ENCODE measurements at places on chromosomes 11 and 22. TPM values are rescaled to one million over a fixed set of nuclear protein-coding genes. Genes with fewer than 3 reads are reported as not detected.

DNA sequence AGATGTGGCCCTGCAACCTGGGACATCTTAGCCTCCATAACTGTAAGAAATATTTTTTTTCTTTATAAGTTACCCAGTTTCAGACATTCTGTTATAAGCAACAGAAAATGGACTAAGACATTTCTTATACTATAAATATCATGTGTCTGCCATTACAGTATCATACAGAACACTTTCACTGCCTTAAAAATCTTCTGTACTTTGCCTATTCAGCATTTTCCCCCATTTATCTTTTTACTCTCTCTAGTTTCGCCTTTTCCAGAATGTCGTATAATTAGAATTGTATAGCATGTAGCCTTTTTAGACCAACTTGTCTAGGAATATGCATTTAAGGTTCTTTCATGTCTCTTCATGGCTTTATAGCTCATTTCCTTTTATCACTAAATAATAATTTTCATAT is 88.0 kb downstream of the PARVA start:
- DNase-seq = no peak

CAT gene
- total RNA-seq = 92.3 TPM

ADAMTS15 gene
- total RNA-seq = 9.9 TPM

- DNase-seq = no peak
Measured at GRCh38 chr11:122933416-122933815, 48.2 kb downstream of the BSX start.

GRCh38 chr11:106708348-106708747 is 309.9 kb downstream of the GUCY1A2 start:
- DNase-seq = no peak

NCR3LG1 gene
- 11.3 TPM for total RNA-seq

TBX10 gene
- 19.3 TPM for total RNA-seq

- no peak for DNase-seq
Measured at GRCh38 chr22:20000246-20001081, 16.2 kb downstream of the ARVCF start.

DNA sequence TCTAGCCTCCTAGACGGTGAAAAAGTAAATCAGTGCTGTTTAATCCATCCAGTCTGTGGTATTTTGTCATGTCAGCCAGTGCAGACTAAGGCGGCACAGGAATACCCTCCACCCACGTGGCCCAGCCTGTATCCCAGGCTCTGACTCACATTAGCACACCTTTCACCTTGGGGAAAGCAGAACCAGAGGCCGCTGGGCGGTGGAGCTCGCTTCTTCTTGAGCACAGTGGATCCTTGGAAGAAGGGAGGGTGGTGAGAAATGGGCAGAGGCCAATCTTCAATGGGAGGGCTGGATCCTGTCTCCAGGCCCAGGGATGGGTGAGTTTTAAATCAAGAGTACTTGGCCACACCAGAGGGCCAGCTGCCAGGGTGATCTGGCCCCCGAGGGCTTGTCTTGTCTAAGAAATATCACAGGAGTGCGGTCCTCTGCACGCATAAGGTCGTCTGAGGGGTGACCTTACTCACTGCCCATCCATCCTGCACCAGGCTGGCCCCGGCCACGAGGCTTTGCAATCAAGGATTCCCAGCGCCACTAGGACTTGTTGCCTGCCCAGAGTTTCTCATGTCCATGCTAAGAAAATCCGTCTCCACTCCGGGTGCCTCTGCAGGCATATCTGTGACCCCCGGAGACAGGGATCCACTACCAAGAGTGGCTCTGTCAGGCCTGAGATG is 658.5 kb downstream of the BRD1 start:
- no peak for DNase-seq

DNA sequence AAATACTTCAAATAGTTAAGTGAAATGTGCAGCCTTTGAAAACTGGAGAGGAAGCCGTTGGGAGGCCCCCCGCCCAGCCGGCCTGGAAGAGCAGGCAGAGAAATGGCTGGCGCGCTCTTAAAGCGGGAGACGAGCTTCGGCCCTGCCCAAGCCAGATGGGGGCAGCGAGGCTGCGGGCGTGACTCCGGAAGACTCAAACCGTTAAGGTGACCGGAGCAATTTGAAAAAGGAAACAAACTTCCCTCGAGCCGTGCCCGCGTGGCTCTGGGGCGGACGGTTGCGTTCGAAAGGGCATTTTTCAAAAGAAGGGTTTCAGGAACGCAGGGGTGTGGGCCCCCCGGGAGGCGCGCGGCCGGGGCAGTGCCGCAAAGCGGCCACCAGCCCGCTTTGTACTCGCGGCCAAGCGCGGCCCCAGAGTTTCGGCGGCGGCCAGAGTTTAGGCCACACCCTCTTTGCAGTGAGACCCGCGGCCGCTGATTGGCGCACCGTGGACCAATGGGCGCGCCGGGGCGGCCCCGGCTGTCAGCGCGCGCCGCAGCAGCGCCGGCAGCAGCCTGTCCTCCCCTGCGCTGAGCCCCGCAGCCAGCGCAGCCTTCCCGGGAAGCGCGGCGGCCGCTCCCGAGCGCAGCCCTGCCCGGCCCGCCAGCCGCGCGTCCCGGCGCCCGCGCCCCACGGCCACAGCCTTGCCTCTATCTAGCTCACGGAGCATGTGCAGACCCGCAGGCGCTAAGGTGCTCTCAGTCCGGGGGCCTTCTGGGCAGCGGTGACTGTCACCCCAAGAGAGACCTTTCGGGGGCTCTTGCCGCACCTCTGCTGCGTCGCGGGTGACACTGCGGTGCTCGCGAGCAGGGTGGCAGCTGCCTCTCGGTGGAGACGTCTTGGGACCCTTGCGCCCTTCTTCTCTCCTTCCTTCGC is at the start of gene NAV2:
Gene NAV2 (plus strand): TSS at position 557 of the 915 bp plus-strand sequence. CDS start 859 bp downstream, outside the sequence.
- peak; percentile 91 for DNase-seq

DYNC2H1 gene
- total RNA-seq = 2.8 TPM

DNA sequence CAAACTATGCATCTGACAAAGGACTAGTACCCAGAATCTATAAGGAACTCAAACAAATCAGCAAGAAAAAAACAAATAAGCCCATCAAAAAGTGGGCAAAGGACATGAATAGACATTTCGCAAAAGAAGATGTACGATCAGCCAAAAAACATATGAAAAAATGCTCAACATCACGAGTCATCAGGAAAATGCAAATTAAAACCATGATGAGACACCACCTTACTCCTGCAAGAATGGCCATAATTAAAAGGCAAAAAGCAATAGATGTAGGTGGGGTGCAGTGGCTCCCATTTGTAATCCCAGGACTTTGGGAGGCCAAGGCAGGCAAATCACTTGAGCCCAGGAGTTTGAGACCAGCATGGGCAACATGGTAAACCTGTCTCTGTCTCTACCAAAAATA is 10.4 kb upstream of the OR10V1 start:
- DNase-seq = no peak

DNA sequence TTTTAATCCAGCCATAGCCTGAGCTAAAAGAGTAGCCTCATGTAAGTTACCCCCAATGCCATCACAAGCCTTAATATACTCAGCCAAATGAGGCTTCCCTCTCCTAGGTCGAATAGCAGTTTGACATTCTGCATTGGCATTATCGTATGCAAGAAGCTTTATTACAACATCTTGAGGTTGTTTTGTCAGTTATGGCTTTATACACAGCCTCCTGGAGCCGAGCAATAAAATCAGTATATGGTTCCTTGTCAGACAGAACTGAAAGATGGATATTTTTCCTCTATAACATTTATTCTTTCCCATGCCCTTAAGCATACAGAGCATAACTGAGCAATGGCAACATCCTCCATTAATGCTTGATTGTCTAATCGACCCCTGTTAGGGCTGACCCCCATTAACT is 5.4 kb upstream of the DNAJB13 start:
- DNase-seq = no peak

DERL3 gene
- total RNA-seq = 20.2 TPM

DNA sequence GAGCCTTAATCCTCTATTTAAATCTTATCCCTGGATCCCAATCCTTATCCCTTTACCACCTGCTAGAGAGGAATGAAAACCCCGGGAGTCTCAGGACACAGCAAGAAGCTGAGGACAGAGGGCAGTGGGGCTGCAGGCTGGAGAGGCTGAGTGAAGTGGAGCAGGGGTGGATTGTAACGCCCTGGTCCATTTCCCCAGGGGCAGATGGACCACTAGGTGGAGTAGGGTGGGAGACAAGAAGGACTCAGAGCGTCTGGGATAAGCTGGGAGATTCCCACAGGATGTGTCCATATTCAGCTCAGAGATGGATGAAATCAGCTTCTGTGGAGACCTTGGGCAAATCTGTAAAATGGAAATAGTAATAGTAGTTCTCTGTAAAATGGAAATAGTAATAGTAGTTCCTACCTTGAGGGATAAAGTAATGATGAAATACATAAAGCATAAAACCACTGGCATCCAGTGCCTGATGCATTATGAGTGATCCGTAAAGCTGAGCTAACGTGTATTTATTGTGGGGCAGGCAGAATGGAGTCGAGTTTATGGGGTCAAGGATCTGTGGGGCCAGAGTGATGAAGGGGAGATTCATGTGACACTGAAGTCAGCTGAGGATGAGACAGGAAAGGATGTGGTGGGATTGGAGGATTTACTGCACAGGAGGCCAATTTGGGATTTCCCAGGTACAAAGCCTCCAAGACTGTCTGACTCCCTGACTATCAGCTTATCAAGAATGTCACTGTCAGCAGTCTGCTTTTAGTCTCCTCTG is 1.9 kb upstream of the ROBO4 start:
- DNase-seq = no peak

GRCh38 chr11:132231656-132232347 is 861.4 kb downstream of the NTM start:
- no peak for DNase-seq

SORL1 gene
- total RNA-seq = 66.1 TPM

MIOX gene
- total RNA-seq = not detected

GRCh38 chr11:73387594-73388264 is 11.5 kb downstream of the RELT start:
- DNase-seq = no peak

GRCh38 chr11:14552089-14552488 is 31.9 kb upstream of the PSMA1 start:
- no peak for DNase-seq

DNA sequence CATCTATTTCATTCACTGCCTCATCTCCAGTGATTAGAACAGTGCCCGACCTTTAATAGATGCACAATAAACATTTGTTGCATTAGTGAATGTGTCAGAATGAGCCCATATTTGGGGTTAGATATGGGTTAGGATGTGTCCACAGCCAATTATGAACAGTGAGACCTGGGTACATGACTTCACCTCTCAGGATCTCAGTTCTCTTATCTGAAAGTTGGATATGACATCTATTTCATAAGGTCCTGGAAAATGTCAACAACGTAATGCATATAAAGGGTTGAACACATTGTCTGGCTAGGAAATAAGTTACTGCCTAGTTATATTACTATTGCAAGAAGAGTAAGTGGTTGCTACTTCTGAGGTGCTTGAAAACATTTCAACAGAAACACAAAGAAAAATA is 79.7 kb upstream of the LDLRAD3 start:
- DNase-seq = no peak

POLA2 gene
- total RNA-seq = 5.9 TPM

DNA sequence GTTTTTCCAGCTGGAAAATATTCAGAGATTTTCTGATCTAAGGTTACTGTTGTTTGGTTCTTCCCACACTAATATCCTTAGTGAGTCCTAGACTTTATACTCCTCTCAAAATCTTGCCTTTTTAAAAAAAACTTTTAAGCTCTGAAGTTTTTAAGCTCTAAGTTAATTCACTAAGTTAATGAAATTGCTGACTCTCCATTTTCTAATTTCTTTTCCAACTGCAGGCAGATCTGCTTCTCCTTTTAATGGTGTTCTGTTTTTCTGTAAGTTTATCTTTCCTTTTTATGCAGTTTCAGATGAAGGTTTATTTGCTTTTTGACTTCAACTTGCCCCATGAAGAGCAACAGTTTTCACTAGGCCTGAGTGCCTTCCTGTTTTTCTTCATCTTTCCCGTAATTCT is 125.8 kb upstream of the ARHGAP42 start:
- no peak for DNase-seq

DNA sequence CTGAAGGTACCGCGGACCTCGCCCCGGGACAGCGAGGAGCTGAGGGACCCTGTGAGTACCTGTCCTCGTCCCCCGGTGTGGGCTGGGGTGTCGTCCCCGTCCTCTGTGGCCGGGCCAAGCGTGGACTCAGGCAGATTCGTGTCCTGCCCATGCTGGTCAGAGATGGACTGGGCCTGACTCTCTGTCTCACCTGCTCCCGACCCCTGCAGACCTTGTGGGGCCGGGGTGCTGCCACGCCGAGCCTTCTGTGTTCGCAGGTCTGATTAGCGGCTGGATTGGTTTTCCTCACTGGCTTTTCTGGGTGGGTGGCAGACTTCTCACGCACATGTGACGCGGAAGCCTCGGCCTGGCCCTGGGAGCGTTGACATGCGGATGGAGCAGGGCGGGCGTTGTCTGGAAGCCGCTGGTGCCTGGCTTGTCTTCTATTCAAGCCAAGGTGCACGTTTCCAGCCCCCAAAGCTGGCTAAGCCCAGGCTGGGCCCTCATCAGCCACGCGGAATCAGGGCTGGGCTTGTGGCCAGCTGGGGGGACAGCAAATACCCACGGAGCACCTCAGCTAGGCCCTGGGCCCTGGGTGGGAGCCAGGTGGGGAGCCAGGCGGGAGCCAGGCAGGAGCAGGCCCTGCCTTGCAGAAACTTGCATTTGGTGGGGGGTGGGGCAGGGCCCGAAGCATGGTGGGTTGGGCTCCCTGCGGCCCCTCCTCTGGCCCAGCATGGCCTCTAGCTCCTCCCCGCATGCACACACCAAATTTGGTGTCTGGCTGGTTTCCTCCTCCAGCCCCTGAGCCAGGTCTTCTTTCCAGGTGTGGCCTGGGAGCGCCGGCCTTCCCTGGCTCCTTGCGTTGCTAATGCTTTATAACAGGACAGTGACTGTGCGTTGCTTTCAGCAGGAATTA is 7.0 kb downstream of the GRAMD4 start:
- no peak for DNase-seq

Measured in colonic mucosa (tissue), 4 donors.